Urinary bladder (tissue), 4 donors: ENCODE measurements at places on chromosomes 13 and 19.

DNA sequence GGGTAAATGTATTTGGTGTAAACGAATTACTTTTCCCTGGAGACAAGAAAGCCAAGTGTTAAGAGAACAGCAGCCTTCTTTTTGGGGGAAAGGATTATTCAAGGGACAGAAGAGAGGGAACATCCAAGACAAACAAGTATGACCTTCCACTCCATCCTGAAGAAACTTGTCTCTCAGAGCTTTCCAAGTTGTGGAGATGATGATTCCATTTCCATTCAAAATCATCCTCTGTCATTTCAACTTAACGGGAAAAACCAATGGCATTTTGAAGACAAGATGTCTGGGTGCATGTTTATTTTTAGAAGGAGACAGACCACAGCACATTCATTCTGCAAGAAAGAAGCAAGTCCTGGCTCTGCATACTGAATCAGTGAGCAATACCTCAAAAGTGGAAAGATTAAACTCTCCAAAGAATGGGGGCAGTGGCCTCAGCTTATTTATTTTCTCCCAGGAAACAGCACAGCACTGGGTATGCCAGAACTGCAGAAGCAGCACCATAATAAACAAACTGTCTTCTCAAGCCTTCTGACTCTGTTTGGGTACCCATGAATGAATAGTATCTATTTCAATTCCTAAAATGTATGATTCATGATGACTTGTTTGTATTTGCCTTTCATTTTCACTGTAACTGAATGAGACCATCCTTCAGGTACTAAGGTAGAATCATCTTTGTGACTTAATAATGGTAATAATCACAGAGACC, 541.0 kb downstream of the RFC3 start:
- DNase-seq = no peak

GRCh38 chr13:94269557-94269956, 209.9 kb downstream of the DCT start:
- DNase-seq = no peak

GRCh38 chr13:78228940-78229339, 310.3 kb upstream of the EDNRB start:
- DNase-seq = no peak

DNA sequence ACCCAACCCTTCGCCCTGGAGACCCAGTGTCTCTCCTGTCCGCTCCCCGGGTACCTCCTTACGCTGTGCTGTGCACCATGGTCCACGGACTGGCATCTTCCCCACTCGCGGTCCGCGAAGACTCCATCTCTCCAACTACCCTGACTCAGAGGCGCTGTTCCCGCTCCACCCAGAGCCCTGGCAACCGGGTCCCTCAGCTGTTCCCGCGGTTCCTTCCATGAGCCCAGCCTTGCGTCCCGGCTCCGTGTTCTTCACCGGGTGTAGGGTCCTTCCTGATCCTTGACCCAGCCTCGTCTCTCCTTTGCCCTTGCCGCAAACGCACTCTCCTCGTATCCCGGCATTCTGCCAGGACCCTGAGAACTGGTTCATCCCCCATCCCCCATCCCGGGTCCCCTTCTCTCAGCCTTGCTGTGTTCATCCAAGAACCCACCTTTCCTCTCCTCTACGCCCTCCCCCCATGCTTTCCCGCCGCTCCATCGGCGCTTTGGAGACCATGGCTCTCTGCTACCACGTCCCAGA, 664 bp downstream of the ICAM5 start:
- no peak for DNase-seq

DNA sequence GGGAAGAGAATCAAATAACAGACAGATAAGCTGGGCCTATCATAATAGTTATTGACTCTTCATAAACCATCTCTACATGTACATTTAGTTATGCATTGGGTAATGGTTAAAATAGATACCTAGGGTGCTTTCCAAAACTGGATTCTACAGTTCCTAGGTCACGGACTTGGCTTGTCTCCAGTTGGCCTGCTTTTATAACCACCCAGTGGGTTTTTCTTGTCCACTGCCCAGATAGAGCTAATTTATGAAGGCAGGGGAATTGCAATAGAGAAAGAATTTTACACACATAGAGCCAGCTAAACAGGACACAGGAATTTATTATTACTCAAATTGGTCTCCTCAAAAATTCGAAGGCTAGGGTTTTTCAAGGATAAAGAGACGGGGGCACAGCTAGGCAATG, 97.3 kb downstream of the FAM216B start:
- no peak for DNase-seq

- DNase-seq = no peak
Observed at GRCh38 chr19:15124572-15125231, 17.5 kb downstream of the SYDE1 start.

- DNase-seq = no peak
Observed at GRCh38 chr13:101398191-101398590, 18.1 kb downstream of the NALCN start.

DNA sequence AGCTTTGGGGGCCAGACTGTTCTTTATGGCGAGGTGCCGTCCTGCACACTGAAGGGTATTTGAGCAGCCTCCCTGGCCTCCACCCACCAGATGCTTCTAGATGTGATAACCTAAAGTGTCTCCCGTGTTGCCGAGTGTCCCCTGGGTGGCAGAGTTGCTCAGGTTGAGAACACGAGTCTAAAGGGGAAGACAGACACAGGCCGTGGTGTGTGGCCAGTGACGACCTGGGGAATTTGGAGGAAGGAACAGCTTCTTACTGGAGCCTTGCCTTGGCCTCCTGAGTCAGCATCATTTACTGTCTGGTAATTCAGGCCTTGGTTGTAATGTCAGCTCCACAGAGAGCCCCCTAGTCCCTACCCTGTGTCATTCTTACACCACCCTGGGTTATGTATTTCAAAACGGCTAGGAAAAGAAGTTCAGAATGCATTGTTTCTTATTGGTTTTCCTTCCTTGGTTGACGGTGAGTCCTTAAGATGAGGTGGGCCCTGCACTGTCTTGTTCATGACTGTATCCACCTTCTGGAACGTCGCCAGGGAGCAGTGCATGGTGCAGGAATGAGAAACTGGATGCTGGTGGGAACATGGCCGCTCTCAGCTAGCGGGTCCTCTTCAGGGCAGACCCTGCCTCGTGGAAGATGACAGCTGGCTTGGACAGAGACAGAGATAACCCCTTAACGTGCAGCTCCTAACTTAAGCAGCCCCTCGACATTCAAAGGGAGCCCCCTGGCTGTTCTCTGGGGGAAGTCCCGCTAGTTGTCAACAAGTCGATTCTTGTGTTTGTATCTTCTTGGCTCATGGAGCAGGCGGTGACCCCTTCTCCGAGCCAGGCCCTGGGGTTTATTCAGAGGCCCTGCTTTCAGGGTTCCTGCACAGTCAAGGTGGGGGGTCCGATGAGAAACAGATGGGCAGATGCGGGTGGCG, 7.2 kb downstream of the SIN3B start:
- DNase-seq = no peak

GRCh38 chr13:26548205-26548765, 9.2 kb upstream of the WASF3 start:
- DNase-seq = no peak

- no peak for DNase-seq
Observed at GRCh38 chr13:22017226-22017625, 346.4 kb downstream of the FGF9 start.

DNA sequence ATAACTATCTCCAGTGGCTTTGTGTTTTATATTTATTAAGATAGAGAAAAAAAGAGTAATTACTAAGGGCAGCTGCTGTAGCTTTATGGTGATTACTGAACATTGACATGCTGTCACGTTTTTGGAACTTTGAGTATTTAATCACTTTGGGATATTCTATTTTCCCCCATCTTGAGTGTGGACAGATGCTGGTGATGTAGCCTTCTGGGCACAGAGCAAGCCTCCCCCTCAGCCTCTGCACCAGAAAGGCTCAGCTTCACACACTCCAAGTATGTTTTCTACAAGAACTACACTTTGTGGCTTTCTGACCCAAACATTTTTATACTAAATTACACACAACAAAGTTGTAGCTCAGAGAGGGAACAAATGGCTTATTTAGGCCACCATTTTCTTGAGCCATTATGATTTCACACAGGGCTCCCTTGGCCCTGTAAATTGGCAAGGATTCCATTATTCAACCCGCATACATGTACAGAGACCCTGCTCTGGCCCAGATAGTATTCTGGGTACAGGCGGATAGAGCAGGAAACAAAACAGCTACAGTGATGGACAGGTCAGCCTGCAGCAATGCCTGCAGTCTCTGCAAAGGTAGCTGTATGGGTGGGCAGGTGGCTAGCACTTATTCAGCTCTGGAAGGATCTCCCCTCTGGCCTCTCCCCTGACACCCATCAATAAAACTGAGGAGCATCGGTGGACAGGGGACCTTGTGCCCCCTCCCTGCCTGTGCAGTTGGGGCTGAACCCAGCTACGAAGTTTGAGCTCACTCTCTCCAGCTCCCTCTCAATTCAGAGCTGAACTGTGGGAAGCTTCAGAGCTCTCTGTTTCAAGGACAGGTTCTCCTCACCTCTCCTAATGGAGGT, 1.3 kb downstream of the ALOX5AP start:
- DNase-seq = no peak

DNA sequence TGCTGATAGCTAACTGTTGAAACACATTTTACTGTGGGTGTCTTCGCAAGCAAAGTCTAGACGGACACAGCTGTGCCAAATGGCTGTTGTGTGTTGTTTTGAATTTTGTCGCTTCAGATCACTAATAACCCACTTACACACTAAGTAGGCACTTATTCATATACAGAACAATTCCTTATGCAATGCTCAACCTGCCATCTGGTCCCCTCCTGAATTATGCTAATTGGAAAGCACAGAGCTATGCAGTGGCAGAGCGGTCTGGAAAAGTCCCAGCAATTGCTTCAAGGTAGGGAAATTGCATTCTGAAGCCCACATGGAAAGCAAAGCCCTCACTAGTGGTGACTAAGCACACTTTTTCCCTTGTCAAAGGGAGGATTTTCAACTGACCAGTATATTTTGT, 69.9 kb downstream of the C13orf42 start:
- DNase-seq = no peak

DNA sequence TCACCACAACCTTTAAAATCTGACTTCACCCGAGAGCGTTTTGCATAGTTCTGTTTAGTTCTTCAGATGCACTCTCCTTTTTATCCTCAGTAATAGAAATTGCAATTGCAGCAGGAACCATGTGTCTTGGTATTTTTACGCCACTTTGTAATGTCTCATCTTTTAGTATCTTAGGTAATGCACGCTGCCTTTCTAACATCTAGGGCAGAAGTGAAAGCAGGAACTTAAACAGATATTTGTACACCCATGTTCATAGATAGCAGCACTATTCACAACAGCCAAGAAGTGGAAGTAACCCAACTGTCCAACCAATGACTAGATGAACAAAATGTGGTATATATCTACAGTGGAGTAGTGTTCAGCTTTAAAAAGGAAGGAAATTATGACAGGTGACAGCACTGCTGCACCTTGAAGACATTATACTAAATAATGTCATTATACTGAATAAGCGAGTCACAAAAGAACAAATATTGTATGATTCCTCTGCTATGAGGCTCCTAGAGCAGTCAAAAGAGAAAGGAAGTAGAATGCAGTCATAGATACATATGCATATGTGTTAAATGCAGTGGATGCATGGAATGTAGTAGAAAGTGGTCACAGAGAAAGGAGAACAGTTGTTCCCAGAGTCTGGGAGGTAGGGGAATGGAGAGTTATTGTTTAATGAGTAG, 105.9 kb upstream of the GJB6 start:
- DNase-seq = no peak

DNA sequence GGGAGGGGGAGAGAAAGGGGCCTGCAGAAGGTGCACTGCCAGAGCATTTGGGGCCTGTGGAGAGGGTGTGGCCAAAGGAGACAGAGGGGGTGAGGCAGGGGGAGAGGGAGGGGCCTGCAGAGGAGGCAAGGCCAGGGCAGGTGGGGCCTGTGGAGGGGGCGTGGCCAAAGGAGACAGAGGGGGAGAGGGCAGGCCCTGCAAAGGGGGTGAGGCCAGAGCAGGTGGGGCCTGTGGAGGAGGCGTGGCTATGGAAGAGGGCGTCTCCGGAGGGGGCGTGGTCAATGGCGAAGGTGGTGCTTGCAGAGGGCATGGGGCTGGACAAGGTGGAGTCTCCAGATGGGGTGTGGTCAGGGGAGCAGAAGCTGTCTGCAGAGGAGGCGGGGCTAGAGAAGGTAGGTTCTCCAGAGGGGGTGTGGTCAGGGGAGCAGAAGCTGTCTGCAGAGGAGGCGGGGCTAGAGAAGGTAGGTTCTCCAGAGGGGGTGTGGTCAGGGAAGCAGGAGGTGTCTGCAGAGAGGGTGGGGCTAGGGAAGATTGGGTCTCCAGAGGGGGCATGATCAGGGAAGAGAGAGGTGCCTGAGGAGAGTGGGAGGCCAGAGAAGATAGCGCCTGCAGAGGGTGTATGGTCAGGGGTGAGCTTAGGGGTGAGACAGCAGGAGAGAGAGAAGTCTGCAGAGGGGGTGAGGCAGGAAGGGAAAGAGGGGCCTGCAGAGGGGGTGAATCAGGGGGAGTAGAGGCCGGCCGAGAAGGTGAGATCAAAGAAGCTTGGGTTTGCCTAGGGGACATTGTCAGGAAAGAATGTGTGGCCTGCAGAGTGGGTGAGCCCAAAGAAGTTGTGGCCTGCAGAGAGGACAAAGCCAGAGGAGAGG, 3.4 kb downstream of the PRR36 start:
- no peak for DNase-seq

GRCh38 chr13:111610081-111610480, 289.6 kb downstream of the TEX29 start:
- DNase-seq = no peak

DNA sequence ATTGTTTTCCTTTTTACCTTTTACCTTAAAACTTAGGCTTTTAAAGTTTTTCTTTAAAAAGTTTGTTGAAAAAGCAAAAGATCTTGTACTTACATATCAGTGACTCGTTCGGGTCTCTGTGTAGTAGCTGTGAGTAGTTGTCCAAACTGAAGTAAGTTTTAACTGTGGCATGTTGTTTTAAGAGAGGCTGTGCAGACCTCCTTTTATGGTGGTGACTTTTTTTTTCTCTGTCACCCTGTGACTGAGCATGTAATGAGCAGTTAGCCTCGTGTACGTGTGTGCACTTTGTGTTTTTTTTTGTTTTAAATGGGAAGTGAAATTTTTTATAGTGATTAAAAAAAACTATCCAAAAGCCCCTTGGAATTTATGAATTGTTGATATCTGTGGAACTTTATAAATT, at the start of gene GPR183:
GPR183 (minus strand) TSS at position 153 of the 400 bp plus-strand sequence. CDS start 11,254 bp downstream, outside the sequence.
- DNase-seq = no peak

DNA sequence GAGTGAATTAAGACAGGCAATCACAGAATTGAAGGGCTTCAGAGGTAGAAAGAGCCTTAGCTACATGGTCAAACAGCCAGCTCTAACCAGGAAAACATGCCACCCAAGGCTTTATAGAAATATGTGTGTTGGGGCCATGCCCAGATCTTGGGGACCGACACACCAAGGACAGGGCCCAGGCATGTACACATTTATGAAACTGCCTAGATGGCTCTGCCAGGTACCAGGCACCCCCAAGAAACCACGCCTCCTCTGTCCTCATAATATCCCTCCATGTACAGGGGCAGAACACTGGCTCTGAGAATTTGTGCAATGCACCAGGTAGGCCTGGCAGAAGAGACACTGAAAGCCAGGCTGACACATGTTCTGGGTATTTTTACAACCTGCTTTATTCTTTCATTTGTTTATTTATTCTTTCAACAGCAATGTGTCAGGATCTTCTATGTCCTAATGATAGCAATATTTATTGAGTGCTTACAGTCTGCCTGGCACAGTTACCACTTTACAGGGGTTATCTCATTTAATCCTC, 137.9 kb upstream of the LSM14A start:
- no peak for DNase-seq
